Cardiac ventricle fibroblast (primary cell): ENCODE measurements at places on chromosomes 12 and 14. TPM values are rescaled to one million over a fixed set of nuclear protein-coding genes. Genes with fewer than 3 reads are reported as not detected.

The BAZ2A gene
- 27.5 and 33.3 TPM in 2 replicates for total RNA-seq

The GARIN6 gene
- total RNA-seq: not detected in 2 replicates

The CLEC1B gene
- not detected in 2 replicates for total RNA-seq

The CRACR2A gene
- total RNA-seq: 4.2 and 6.5 TPM in 2 replicates

The TEX52 gene
- total RNA-seq: not detected in 2 replicates

The ZFHX2 gene
- 0.44 TPM in 1 of 2 replicates, not detected in the other for total RNA-seq

The TMED8 gene
- 5.7 and 5.8 TPM in 2 replicates for total RNA-seq

The PTPRB gene
- total RNA-seq: 0.50 and 0.88 TPM in 2 replicates

The SDR9C7 gene
- not detected in 2 replicates for total RNA-seq

The KLC1 gene
- total RNA-seq: 122 and 127 TPM in 2 replicates

The E2F7 gene
- total RNA-seq: 0.25 and 0.44 TPM in 2 replicates

The NRXN3 gene
- total RNA-seq: 0.12 and 0.34 TPM in 2 replicates

The TMEM63C gene
- not detected in 2 replicates for total RNA-seq

The MARK3 gene
- total RNA-seq: 52.8 and 53.5 TPM in 2 replicates

The MDGA2 gene
- not detected in 2 replicates for total RNA-seq

The GNB3 gene
- 0.20 and 2.4 TPM in 2 replicates for total RNA-seq

The MYH6 gene
- total RNA-seq: not detected in 2 replicates

The PPP1R36 gene
- 0.34 and 0.56 TPM in 2 replicates for total RNA-seq

The ATP5F1B gene
- 294 and 308 TPM in 2 replicates for total RNA-seq

The PA2G4 gene
- total RNA-seq: 72.1 and 74.9 TPM in 2 replicates

The OR11G2 gene
- not detected in 2 replicates for total RNA-seq

The KIF5A gene
- total RNA-seq: not detected in 2 replicates

The MUCL1 gene
- not detected in 2 replicates for total RNA-seq

The LRRC10 gene
- not detected in 2 replicates for total RNA-seq

The MYF5 gene
- total RNA-seq: not detected in 2 replicates

The MDM2 gene
- total RNA-seq: 87.7 and 325 TPM in 2 replicates

The CACNA2D4 gene
- 1.3 and 3.0 TPM in 2 replicates for total RNA-seq

The TAS2R7 gene
- total RNA-seq: not detected in 2 replicates

The PRPH gene
- total RNA-seq: 0.73 TPM in 1 of 2 replicates, not detected in the other

The IFI27 gene
- 6.8 and 24.6 TPM in 2 replicates for total RNA-seq

The LRFN5 gene
- total RNA-seq: 3.1 and 19.6 TPM in 2 replicates

The VEZT gene
- total RNA-seq: 18.4 and 29.7 TPM in 2 replicates

The TSPAN11 gene
- 0.44 and 2.1 TPM in 2 replicates for total RNA-seq

The TMEM116 gene
- 3.9 and 8.5 TPM in 2 replicates for total RNA-seq

The ACTN1 gene
- 170 and 205 TPM in 2 replicates for total RNA-seq
